Activated naive CD8-positive, alpha-beta T cell treated with anti-CD3 and anti-CD28 coated beads for 36 hours (primary cell): ENCODE measurements at places on chromosomes 4 and X.

- H3K36me3 ChIP-seq = no peaks in the 10 kb centered on the region
- no peak overlapping the region for H3K4me3 ChIP-seq
- H3K27ac ChIP-seq = no peak overlapping the region
- H3K27me3 ChIP-seq = peaks cover 6% of the 10 kb centered on the region
- peak; percentile 50 for DNase-seq
Observed at GRCh38 chr4:128574706-128575105, 234.8 kb upstream of the JADE1 start.

DNA sequence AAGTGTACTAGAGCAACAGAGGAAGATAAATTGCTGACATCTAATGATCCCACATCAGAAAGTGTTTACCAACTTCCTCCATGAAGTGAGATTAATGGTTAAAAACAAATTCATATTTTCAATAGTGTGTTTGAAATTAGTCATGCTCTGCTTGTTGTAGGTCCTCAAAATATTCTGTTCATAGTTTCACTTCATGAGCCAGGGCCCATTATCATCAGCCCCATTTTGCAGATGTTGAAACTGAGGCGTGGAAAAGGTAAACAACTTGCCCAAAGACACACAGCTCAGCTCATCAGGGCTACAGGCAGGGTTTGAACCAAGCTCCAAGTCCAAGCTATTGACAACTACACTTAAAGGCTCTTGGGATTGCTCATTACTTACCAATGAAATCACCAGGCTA is 103.5 kb upstream of the PPARGC1A start:
- no peak overlapping the region for H3K27ac ChIP-seq
- H3K36me3 ChIP-seq = no peaks in the 10 kb centered on the region
- H3K27me3 ChIP-seq = no peaks in the 10 kb centered on the region
- no peak overlapping the region for H3K4me3 ChIP-seq
- no peak for DNase-seq

GRCh38 chrX:136488706-136489105 is 959 bp downstream of the BRS3 start:
- H3K27ac ChIP-seq = no peak overlapping the region
- no peaks in the 10 kb centered on the region for H3K36me3 ChIP-seq
- H3K4me3 ChIP-seq = no peak overlapping the region
- no peaks in the 10 kb centered on the region for H3K4me1 ChIP-seq
- no peak for DNase-seq

DNA sequence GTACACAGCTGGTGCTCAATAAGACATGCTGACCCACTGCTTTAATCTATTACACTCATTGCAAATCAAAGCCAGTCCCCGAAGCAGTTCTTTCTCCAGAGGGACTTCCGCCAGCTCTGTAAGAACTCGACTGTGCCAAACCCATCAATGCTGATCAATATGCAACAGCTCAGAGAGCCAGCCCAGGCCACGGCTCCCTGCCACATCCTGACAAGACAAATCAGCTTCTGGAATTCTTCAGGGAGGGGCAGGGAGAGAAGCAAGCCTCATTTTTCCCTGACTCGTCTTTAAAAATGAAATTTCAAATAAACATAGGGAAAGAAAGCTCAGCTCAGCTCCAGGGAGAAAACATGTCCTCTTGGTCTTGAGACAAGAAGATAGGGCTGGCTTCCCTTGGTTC is 5.3 kb upstream of the ADRA2C start:
- no peak overlapping the region for H3K27ac ChIP-seq
- peaks cover 14% of the 10 kb centered on the region for H3K27me3 ChIP-seq
- no peak for DNase-seq
- no peaks in the 10 kb centered on the region for H3K4me1 ChIP-seq
- no peaks in the 10 kb centered on the region for H3K36me3 ChIP-seq
- no peak overlapping the region for H3K4me3 ChIP-seq

- H3K4me1 ChIP-seq = no peaks in the 10 kb centered on the region
- no peak overlapping the region for H3K4me3 ChIP-seq
- H3K27me3 ChIP-seq = peaks cover 10% of the 10 kb centered on the region
- no peak for DNase-seq
- no peaks in the 10 kb centered on the region for H3K36me3 ChIP-seq
- no peak overlapping the region for H3K27ac ChIP-seq
Observed at GRCh38 chr4:104519588-104519987, 24.9 kb upstream of the CXXC4 start.

GRCh38 chr4:11843340-11843739 is 414.6 kb upstream of the HS3ST1 start:
- H3K27ac ChIP-seq = no peak overlapping the region
- no peaks in the 10 kb centered on the region for H3K36me3 ChIP-seq
- H3K4me1 ChIP-seq = no peaks in the 10 kb centered on the region
- no peak overlapping the region for H3K4me3 ChIP-seq
- no peaks in the 10 kb centered on the region for H3K27me3 ChIP-seq

DNA sequence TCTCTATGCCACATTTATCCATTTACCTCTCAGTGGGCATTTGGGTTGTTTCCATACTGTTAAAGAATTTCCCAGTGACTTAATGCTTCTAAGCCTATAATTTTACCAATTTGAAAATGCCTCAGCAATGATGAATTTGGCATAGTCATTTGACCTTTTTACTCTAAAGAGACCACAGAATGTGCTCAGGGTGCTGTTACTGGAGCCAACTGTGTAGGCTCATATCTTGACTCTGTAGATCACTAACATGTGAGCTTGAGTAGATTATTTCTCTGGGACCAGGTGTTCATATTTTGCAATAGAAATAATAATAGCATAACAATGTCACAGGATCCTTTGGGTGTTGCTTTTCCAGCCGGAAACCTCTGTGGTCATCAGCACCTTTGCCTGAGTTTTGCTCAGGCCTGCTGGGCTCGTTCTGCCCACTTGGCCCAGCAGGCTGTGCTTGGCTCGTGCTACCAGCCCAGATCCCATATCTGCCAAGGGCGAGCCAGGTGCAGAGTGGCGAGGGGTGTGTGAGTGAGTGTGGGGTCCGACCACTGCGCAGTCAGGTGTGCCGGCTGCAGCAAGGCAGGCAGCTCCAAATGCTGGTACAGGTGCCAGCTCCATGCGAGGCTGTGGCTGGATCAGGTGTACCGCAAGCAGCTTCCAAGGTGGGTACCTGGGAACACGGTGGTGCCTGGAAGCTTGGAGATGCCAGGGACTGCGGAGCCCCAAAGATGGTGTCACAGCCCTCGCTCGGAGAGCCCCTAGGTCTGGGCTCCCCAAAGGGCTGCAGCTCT is 70.6 kb upstream of the ANK2 start:
- no peaks in the 10 kb centered on the region for H3K36me3 ChIP-seq
- DNase-seq = no peak
- peaks cover 4% of the 10 kb centered on the region for H3K27me3 ChIP-seq
- H3K4me1 ChIP-seq = no peaks in the 10 kb centered on the region
- no peak overlapping the region for H3K27ac ChIP-seq

DNA sequence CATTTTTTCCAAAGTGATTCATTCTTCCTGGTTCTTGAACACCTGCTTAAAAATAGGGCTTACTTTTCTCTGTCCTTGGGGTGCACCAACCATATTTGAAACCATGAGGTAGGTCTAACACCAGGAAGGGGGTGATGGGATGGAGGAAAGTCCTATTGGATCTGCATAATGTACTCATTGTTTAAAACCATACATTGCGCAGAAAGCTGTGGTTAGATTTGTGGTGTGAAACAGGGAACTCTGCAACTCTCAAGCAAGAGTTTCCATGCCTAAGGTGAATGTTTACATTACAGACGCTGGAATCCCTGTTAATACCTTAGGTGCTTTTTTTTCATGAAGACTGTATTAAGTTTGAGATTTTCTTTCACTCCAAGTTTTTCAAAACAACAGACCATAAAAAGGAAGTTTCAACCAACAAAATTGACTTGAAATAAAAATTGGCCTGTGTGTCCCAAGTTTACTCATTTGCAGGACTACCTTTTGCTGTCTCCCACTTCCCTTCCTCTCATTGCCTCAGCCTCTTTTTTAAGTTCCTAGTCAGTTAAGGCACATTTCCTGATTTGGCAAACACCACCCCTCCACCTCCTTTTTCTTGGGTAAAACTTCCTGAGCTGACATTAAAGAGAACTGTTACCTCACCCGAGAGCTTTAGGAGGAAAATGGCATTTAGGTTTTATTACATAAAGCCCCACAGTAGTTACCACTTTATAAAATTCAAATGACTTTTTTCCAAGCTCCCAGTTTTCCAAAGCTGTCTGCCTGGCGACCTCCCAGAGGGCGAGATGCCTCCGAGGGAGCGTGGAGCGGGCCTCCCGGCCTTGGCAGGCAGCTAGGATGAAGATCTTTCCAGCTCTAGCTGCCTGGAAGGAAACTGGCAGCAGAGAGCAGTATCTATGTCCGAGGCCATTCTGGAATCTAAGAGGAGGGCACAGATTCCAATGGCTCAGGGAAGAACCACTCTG is 47.9 kb upstream of the RBPJ start:
- H3K27ac ChIP-seq = no peak overlapping the region
- no peak overlapping the region for H3K4me3 ChIP-seq
- H3K27me3 ChIP-seq = peaks cover 25% of the 10 kb centered on the region
- peaks cover 19% of the 10 kb centered on the region for H3K4me1 ChIP-seq
- H3K36me3 ChIP-seq = no peaks in the 10 kb centered on the region

DNA sequence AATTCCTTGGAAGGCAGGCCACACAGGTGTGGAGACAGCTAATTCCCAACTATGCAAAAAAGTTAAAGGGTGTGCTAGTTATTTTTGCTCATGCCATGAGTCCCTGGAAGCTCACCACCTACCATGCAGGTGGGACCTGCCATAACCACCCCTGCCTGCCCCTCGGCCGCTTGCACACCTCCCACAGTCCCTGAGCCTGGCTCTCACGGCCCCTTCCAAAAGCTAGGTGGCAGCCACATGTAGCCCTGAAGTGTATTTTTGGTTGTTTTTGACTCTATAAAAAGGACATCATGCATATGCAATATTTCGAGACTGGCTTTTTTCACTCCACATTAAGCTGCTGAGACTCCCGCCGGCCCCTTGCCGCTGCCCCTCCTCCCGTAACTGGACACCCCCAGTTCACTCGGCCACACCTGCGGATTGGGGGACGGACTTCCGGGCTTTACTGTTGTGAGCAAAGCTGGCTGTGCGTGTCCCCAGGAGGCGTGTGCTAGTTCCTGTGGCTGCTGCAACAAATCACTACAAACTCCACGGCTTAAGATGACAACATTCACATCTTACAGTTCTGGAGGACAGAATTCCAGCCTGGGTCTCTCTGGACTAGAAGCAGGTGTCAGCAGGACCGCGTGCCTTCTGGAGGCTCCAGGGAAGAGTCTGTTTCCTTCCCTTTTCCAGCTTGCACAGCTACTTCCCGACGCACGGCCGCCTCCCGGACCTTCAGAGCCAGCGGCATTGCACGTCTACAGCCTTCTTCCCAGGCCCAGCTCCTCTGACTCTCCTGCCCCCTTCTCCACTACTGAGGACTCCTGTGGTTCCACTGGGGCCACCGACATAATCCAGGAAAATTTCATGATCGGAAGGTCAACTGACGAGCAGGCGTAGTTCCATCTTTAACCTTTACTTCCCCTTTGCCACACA is 24.8 kb downstream of the ZFYVE28 start:
- no peaks in the 10 kb centered on the region for H3K36me3 ChIP-seq
- peak overlapping the region; percentile 31 for H3K27ac ChIP-seq
- no peak for DNase-seq
- H3K4me3 ChIP-seq = peak overlapping the region; percentile 29

- no peaks in the 10 kb centered on the region for H3K36me3 ChIP-seq
- H3K4me3 ChIP-seq = no peak overlapping the region
- DNase-seq = no peak
Observed at GRCh38 chrX:31201503-31201902, 129.7 kb upstream of the FTHL17 start.

DNA sequence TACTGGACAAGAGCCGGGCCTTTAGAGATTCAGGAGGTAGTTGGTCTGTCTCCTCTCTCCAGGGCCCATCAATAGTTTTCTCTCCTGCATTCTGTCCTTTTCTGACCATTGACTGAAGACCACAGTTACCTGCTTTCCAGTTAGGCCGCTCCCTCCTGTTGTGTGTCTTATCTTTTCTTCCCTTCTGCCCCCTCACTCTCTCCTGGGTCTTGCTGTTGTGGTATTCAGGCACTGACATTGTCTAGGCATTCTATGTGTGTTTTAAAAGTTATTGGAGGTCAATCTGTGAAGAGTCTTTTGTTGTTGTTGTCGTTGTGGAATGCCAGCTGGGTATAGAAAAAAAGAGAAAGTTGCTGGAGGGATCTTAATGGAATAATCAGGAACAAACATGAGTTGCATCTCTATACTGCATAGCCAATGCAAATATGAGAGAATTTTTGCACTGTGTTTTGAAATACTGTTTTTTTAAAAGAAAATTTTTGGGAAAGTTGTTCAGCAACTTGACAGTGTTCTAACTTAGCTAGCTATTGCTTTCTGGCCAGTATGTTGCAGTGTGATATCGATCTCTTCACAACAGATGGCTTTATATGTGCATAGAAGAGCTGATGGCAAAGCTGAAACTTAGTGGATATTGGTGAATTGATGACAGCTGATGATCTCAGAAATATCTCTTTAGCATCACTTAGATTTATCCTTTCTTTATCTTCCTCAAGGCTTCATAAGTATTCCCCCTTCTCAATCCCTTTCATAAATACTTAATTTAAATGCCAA is 240.7 kb downstream of the C4orf33 start:
- H3K4me1 ChIP-seq = no peaks in the 10 kb centered on the region
- H3K4me3 ChIP-seq = no peak overlapping the region
- H3K27me3 ChIP-seq = peaks cover 6% of the 10 kb centered on the region

GRCh38 chrX:69155786-69156520 is 9.3 kb downstream of the PJA1 start:
- no peak overlapping the region for H3K27ac ChIP-seq
- peaks cover 4% of the 10 kb centered on the region for H3K4me1 ChIP-seq
- no peak overlapping the region for H3K4me3 ChIP-seq
- no peaks in the 10 kb centered on the region for H3K27me3 ChIP-seq

DNA sequence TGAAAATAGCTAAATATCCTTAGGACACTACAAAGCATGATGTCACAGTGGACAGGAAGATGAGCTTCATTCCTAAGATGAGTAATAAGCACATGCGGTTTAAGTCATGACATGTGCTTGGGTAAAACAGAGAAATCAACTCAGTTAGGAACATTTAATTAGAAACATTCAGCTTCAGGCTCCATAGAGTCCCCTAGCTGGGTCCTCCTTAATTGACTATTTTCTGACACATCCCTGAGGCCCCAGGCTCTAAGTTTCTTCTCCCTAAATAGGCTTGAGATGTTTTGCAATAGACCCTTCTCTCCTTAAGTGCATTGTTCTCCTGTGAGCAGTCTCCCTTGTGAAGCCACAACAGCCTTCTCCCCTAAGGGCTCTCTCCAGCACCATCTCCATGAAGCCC is 70.4 kb upstream of the ANXA3 start:
- no peaks in the 10 kb centered on the region for H3K27me3 ChIP-seq
- no peak overlapping the region for H3K27ac ChIP-seq
- no peaks in the 10 kb centered on the region for H3K4me1 ChIP-seq
- DNase-seq = no peak
- H3K4me3 ChIP-seq = no peak overlapping the region
- H3K36me3 ChIP-seq = no peaks in the 10 kb centered on the region

- no peaks in the 10 kb centered on the region for H3K27me3 ChIP-seq
- no peaks in the 10 kb centered on the region for H3K36me3 ChIP-seq
- H3K27ac ChIP-seq = no peak overlapping the region
- H3K4me3 ChIP-seq = no peak overlapping the region
- H3K4me1 ChIP-seq = peaks cover 4% of the 10 kb centered on the region
Observed at GRCh38 chr4:70979445-70980008, 13.9 kb upstream of the DCK start.

- DNase-seq = no peak
- peaks cover 2% of the 10 kb centered on the region for H3K36me3 ChIP-seq
- peaks cover 5% of the 10 kb centered on the region for H3K4me1 ChIP-seq
Observed at GRCh38 chr4:88928852-88929251, 128.1 kb downstream of the FAM13A start.

- H3K27me3 ChIP-seq = no peaks in the 10 kb centered on the region
- DNase-seq = no peak
- peaks cover 33% of the 10 kb centered on the region for H3K36me3 ChIP-seq
- H3K4me3 ChIP-seq = no peak overlapping the region
- H3K27ac ChIP-seq = no peak overlapping the region
Observed at GRCh38 chrX:310621-311155, 7.9 kb downstream of the GTPBP6 start.
